ENCODE measurements at places on chromosomes 2 and 18. TPM values are rescaled to one million over a fixed set of nuclear protein-coding genes. Genes with fewer than 3 reads are reported as not detected.

DNA sequence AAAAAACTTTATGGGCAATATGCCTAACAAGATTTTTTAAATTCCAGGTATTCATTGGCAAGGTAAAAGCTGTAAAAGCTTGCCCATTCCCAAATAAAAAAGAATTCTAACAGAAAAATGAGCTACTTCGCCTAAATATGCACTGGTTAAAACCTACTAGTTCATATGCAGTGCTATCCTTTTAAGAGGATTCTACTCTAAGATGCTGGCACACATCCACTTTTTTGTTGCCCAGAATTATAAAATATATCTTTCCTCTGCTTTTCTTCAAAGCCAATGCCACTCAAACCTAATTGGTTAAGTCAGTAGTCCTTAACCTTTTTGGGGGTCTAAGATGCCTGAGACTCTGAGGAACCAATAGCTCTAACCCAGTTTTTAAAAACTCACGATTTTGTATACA lies 3.2 kb downstream of the XPO1 start:
- DNase-seq = peak; percentile 20

GRCh38 chr2:165953306-165953654 lies 296 bp downstream of the TTC21B start:
- DNase-seq = no peak

- DNase-seq = no peak
Measured at GRCh38 chr2:197934261-197934933, 130.0 kb downstream of the PLCL1 start.

DNA sequence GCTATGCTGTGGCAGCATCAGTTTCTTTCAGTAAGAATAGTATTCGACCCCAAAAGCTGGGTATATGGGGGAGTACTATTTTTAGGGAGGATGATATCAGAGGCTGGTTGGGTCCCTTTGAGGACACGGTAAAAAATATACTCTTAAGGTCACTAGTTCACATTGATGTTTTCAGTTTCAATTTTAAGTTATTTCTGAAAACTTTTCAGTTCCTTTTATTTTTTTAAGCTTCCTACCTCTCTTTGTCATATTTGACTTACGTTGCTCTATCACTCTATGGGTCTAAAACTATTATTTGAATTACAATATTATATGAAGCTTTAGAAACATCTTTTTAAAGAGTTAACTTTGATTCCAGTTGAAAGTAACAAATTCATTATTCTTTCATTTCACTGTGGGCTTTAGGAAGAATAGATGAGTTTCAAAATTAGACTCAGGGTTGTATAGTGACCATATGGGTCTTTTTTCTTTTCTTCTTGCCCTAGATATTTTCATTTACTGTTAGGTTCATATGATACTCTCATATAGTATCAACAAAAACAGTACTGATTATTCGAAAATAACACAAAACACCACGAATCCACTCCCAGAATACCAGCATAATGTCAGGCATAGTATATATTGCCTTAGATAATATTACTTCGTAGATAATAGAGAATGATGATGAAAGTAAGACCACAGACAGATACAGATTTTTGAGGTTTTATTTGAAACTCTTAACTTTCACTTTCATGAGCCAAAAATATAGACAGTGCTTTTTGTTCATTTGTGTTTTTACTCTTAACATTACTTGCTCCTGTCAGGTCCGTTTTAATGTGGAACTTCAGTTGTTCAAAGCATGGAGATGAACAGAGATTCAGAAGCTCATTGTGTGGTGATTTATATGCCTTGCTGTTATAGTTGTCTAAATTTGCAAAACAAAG lies 9.8 kb downstream of the RMDN2 start:
- DNase-seq = no peak

GRCh38 chr2:36597003-36597531 lies 901 bp downstream of the FEZ2 start:
- DNase-seq = no peak

The CAPN13 gene
- total RNA-seq = 0.51 TPM

The ZNF385B gene
- 0.51 TPM for total RNA-seq

The ZNF892 gene
- 11.7 TPM for total RNA-seq

The ARHGAP15 gene
- total RNA-seq = 32.2 TPM

GRCh38 chr18:2049986-2050385 lies 521.3 kb downstream of the METTL4 start:
- DNase-seq = no peak

The FBXO15 gene
- 0.21 TPM for total RNA-seq

The AGXT gene
- not detected for total RNA-seq

DNA sequence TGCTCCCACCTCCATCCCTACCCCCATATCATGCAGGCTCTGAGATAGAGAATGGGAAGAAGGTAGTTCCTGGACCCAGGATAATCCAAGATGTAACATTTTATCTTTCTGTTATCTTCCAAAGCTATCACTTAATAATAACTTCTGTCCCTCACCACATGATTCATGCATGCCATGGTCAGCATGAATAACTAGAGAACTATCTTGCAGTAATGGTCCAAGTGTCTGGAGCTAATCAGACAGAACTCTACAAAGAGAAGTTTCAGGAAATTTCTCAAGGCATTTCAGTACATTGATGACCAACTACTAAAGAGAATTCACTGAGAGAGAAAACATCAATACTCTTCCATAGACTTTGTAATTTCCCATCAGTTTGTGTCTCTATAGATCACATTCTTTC lies 1469.7 kb upstream of the PIK3C3 start:
- no peak for DNase-seq

DNA sequence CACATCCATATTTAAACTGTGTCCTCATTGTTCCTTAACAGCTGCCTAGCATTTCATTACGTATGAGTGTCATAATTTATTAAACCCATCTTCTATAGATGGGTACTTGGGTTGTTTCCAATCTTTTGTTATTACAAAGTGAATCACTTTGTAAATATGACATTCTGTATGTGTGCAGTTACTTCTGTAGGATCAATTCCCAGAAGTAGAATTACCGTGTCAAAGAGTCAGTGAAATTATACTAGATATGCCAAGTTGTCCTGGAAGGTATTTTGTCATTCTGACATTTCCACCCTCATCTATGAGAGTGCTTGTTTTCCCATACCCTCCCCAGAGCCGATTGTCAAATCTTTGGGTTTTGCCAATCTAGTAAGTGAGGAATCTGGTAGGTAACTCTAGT lies 194.5 kb upstream of the APCDD1 start:
- no peak for DNase-seq

GRCh38 chr2:213150315-213151097 lies 906 bp downstream of the IKZF2 start:
- DNase-seq = peak; percentile 29

DNA sequence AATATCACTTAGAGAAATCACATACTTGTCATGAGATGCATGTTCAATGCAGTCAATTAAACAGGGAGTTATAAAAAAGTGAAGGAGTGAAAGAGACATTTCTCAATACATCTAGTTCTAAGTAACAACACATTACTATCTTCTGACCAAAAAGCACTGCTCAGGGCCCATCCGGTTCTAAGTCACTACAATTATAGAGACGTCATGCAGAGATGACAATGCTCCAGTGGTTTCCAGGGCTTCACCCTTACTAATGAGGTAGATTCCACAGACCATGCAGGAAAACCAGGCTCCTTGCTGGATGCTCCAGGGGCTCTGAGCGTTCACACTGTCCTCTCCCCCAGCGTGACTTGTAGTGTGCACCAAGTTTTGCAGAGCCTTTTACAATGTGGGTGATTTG lies 88.0 kb downstream of the FTCDNL1 start:
- DNase-seq = no peak

DNA sequence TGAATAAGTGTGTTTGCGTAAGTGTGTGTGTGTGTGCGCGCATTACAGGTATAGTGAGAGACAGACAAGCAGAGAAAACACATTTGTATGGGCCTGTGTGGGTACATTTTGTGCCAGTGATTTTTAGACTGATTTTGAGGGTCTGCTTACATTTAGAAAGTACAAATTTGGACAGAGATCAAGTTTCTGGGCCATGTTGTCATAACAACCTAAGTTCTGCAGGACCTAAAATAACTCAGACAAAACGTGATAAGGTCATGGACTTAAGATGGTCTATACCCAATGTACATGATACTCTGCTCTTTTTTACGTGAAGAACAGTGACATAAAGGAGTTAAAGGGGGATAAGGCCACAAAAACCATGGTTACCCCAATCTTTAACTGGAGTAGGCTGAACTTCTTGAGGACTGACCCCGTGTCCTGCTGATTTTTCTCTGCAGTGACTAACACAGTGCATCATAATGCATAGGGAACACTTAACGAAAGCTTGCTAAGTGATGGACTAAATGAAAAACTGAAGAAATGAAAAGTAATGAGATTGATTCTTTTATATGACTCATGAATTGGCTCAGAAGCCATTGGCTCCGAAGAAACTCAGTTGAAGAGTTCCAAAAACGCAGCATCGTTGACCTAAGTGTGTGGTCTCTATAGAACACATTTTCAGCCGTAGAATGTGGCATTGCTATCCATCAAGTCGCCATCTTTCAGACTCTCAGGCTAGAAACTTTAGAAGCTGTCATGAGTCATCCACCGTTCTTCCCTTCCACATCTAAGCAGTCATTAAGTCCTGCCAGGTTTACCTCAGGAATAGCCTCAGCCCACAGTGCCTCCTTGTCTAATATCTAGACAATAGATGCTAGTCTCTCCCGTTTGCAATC lies 61.6 kb upstream of the NCOA1 start:
- DNase-seq = peak; percentile 66

The MAP2 gene
- total RNA-seq = 11.5 TPM

DNA sequence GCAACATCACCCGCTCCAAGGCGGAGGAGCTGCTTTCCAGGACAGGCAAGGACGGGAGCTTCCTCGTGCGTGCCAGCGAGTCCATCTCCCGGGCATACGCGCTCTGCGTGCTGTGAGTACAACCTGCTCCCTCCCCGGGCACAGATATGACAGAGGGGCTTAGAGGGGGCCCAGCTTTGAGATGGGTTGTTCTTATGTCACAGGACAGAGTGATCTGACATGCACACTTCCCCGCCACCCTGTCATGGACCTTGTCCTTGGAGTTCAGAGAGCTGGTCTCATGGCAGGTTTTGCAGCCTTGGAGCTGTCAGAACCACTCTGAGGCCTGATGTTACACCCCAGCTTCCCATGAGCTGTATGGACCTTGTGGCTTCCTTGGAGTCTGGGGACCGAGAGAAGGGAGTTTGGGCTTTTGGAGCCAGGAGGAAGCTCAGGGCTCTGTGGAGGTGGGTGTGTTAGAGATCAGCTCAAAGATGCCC lies 398 bp downstream of the INPP5D start:
- no peak for DNase-seq

The ZSWIM2 gene
- total RNA-seq = not detected

The ATP8B1 gene
- 16.6 TPM for total RNA-seq

The SP5 gene
- total RNA-seq = 4.5 TPM

- DNase-seq = peak; percentile 43
Measured at GRCh38 chr2:238380785-238381184, 45.9 kb upstream of the ASB1 start.

- no peak for DNase-seq
Measured at GRCh38 chr18:37351110-37351509, 214.5 kb downstream of the CELF4 start.

- no peak for DNase-seq
Measured at GRCh38 chr2:50476174-50476573, 555.8 kb downstream of the NRXN1 start.

GRCh38 chr18:56240405-56240804 lies 398.0 kb downstream of the TXNL1 start:
- no peak for DNase-seq
